MCF 10A (cell line): ENCODE measurements at places on chromosomes 1 and 21. TPM values are rescaled to one million over a fixed set of nuclear protein-coding genes. Genes with fewer than 3 reads are reported as not detected.

The HMCN1 gene
- total RNA-seq = 0.07 and 0.12 TPM in 2 replicates

The CLCA1 gene
- total RNA-seq = not detected in 2 replicates

The FYB2 gene
- total RNA-seq = not detected in 2 replicates

The FAM177B gene
- 0.74 TPM in 1 of 2 replicates, not detected in the other for total RNA-seq

The AXDND1 gene
- total RNA-seq = 1.1 and 1.7 TPM in 2 replicates

The C8A gene
- total RNA-seq = not detected in 2 replicates

The ZNF684 gene
- 1.4 and 1.8 TPM in 2 replicates for total RNA-seq

The CLCA2 gene
- 87.8 and 113 TPM in 2 replicates for total RNA-seq

DNA sequence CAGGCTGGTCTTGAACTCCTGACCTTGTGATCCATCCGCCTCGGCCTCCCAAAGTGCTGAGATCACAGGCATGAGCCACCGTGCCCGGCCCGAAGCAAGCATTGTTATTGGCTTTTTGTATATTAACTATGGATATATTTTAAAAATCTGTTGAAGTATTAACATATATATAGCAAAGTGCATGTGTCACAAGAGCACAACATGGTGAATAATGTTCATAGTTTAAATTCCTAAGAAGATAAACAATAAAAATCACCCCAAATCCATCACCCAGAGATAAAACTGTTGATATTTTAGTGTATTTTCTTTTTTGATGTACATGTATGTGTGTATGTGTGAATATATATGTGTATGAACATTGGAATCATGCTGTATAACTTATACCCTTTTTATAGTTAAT lies 9.1 kb upstream of the FOXE3 start:
- H3K27ac ChIP-seq = no peak overlapping the region
- H3K36me3 ChIP-seq = no peaks in the 10 kb centered on the region
- peaks cover 38% of the 10 kb centered on the region for H3K4me1 ChIP-seq

DNA sequence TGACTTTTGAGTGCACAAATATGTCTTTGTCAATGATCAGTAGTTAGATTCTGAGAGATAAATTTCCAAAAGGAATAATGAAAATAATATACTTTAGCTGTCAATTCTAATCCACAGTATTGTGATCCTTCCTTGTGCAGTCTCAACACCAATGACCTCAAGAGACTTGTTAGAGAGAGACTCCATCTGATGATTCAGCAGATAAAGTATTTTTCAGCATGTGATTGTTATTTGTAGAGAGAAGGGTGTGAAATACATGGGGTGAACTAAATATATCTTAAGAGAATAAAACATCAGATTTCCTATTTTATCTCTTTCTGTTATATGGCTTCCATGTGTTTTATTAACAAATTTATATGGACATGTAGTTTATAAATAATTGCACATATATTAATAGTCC lies 5.9 kb upstream of the ZNF124 start:
- no peak overlapping the region for H3K27ac ChIP-seq
- no peak for DNase-seq
- H3K4me1 ChIP-seq = no peaks in the 10 kb centered on the region
- H3K36me3 ChIP-seq = no peaks in the 10 kb centered on the region
- H3K4me3 ChIP-seq = no peak overlapping the region

- peak; percentile 65 for DNase-seq
- H3K27ac ChIP-seq = peak overlapping the region; percentile 81
- no peaks in the 10 kb centered on the region for H3K27me3 ChIP-seq
These were observed 239.5 kb downstream of the TGFB2 start for GRCh38 chr1:218584418-218585155.

- H3K36me3 ChIP-seq = no peaks in the 10 kb centered on the region
- H3K4me3 ChIP-seq = no peak overlapping the region
- H3K27me3 ChIP-seq = peaks cover 25% of the 10 kb centered on the region
- DNase-seq = no peak
These were observed 243.9 kb downstream of the KAZN start for GRCh38 chr1:14842361-14842760.

- H3K36me3 ChIP-seq = no peaks in the 10 kb centered on the region
- no peak for DNase-seq
- H3K4me3 ChIP-seq = no peak overlapping the region
- H3K27me3 ChIP-seq = peaks cover 48% of the 10 kb centered on the region
- H3K27ac ChIP-seq = no peak overlapping the region
These were observed 15.9 kb upstream of the FBXO28 start for GRCh38 chr1:224098007-224098406.

DNA sequence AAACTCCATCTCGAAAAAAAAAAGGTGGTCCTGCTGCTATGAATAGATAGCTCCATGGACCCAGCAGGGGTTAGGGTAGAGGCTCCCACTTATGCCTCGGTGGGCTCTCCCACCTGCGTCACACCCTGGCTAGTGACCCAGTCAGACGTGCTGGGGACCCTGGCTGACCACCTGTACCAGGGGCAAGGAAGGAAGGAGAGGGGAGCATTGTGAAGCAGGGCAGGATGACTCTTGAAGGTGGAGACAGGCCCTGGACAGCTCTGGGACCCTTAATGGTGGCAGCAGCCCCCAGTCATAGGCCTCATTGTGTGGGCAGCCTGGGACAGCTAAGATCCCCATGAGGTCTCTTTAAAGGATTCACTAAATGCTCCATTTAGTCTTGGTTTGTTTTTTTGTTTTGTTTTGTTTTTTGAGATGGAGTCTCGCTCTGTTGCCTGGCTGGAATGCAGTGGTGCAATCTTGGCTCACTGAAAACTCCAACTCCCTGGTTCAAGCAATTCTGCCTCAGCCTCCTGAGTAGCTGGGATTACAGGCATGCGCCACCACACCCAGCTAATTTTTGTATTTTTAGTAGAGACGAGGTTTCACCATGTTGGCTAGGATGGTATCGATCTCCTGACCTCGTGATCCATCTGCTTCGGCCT lies 10.4 kb upstream of the SNAPIN start:
- H3K4me1 ChIP-seq = peaks cover 21% of the 10 kb centered on the region
- no peaks in the 10 kb centered on the region for H3K27me3 ChIP-seq
- no peak for DNase-seq
- no peak overlapping the region for H3K4me3 ChIP-seq
- H3K36me3 ChIP-seq = peaks cover 55% of the 10 kb centered on the region
- H3K27ac ChIP-seq = peak overlapping the region; percentile 53

GRCh38 chr1:58084266-58084665 lies 462.3 kb downstream of the OMA1 start:
- H3K4me1 ChIP-seq = no peaks in the 10 kb centered on the region
- H3K36me3 ChIP-seq = no peaks in the 10 kb centered on the region
- H3K27ac ChIP-seq = no peak overlapping the region
- no peak overlapping the region for H3K4me3 ChIP-seq
- DNase-seq = no peak

GRCh38 chr21:26833460-26833939 lies 11.7 kb downstream of the ADAMTS1 start:
- H3K4me3 ChIP-seq = no peak overlapping the region
- no peak overlapping the region for H3K27ac ChIP-seq
- H3K4me1 ChIP-seq = peaks cover 15% of the 10 kb centered on the region
- H3K27me3 ChIP-seq = no peaks in the 10 kb centered on the region

DNA sequence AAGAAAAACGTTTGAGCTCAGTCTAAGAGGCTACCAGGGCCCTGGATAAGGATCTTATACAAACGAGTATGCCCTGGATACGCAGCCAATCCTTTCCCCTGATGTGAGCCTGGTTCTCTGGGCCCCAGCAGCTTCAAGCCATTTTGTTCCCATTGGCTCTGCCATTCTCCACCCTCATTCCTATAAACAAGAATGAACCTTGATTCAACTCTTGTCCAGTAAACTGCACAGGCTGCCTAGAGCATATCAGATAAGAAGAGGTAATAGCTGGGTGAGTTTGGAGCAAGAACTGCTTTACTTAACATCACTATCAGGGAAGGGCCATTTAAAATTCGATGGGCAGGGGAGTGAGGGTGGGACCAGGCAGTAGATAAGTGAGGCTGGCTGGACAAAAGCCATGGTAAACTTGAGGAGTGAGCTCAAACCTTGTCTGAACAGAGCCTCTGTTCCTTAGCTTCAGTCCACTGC lies 11.3 kb downstream of the BTG2 start:
- H3K4me1 ChIP-seq = peaks cover 7% of the 10 kb centered on the region
- H3K4me3 ChIP-seq = no peak overlapping the region
- no peak overlapping the region for H3K27ac ChIP-seq
- H3K36me3 ChIP-seq = no peaks in the 10 kb centered on the region

DNA sequence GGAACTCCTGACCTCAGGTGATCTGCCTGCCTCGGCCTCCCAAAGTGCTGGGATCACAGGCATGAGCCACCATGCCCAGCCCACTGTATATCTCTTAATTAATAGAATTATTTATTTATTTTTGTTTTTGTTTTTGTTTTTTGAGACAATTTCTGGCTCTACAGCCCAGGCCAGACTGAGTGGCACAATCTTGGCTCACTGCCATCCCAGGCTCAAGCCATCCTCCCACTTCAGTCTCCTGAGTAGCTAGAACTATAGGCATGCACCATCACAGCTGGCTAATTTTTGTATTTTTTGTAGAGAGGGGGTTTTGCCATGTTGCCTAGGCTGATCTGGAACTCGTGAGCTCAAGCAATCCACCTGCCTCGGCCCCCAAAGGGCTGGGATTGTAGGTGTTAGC lies 15.7 kb upstream of the WDTC1 start:
- no peak overlapping the region for H3K27ac ChIP-seq
- no peak overlapping the region for H3K4me3 ChIP-seq
- H3K27me3 ChIP-seq = no peaks in the 10 kb centered on the region
- H3K4me1 ChIP-seq = no peaks in the 10 kb centered on the region

- H3K4me3 ChIP-seq = no peak overlapping the region
- no peak for DNase-seq
- no peaks in the 10 kb centered on the region for H3K27me3 ChIP-seq
- peaks cover 6% of the 10 kb centered on the region for H3K4me1 ChIP-seq
These were observed 779.4 kb downstream of the LTN1 start for GRCh38 chr21:28213261-28213660.

- peak overlapping the region; percentile 60 for H3K4me3 ChIP-seq
- peak; percentile 42 for DNase-seq
- peaks cover 9% of the 10 kb centered on the region for H3K4me1 ChIP-seq
- H3K27me3 ChIP-seq = no peaks in the 10 kb centered on the region
These were observed 43.5 kb upstream of the DNAJC6 start for GRCh38 chr1:65265651-65266351.

DNA sequence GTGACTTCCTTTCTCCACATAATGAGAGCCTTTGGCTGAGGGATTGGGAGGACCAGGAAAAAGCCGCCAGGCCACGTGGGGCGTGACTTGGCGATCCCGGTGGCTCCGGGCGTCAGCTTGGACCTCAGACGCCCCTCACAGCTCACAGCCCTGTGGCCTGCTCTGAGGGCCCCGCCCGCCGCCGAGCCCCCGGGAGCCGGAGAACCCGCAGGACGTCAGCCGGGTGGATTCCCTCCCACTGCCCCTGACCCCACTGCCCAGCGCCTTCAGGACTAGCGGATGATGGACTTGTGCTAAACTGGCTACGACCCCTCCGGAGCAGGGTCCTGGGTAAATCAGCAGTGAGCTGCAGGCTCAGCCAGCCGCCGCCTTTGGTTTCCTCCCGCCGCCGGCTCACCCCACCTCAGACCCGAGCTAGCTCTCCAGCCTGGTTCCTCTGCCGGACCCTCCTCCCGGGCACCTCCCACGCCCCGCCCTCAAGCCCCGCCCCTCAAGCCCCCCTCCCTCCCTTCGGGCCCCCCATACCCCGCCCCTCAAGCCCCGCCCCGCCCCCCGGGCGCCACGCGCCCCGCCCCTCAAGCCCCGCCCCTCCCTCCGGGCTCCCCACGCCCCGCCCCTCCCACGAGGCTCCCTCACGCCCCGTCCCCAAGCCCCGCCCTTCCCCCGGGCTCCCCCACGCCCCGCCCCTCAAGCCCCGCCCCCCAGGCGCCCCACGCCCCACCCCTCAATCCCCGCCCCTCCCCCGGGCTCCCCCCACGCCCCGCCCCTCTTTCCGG lies 10.0 kb upstream of the FAAP20 start:
- peak overlapping the region; percentile 39 for H3K27ac ChIP-seq
- no peaks in the 10 kb centered on the region for H3K27me3 ChIP-seq
